ENCODE measurements at places on chromosomes 16 and 17.

DNA sequence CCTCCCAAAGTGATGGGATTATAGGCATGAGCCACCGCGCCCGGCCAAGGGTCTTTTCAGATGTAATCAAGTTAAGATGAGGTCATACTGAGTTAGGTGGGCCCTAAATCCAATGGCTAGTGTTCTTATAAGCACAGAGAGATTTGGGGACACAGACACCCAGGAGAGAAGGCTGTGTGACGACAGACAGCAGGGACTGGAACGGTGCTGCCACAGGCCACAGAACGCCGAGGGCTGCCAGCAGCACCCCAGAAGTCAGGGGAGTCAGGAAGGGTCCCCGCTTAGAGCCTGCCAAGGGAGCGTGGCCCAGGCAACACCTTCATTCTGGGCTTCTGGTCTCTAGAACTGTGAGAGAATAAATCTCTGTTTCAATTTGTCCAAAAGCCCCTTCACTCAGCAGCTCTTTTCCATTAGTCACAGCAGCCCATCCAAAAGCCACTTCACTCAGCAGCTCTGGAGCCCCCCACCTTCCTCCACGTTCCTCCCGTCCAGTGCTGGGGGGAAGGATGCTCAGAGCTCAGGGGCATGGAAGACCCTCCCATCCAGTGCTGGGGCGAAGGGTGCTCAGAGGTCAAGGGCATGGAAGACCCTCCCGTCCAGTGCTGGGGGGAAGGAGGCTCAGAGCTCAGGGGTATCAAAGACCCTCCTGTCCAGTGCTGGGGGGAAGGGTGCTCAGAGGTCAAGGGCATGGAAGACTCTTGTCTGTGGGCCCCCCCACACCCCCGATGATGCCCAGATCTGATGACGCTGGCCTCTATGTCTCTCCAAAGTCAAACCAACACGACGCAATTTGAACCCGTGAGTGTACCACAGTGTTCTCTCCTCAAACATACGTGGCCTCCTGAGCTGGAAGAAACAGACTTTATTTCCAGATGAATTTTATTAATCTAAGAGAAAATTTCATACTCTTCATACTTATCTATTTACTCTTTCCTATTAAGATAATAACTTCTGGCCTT is 11.9 kb downstream of the RAB40B start:
- DNase-seq: no peak

DNA sequence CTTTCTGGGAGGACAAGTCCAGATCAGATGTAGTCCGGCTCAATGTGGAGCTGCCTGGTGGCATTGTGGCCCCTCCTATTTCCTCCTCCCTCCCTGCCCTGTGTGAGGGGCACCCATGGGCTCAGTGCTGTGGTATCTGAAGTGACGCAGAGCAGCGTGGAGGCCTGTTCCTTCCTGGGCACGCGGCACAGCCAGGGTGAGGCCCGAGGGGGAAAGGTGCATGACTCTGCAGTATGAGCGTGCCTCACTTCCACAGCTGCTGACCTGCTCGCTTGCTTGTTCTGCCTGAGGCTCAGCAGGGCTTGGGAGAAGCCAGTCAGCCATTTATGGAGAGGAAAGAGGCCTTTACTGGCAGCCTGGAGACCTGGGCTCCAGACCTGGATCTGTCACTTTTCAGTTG is 11.7 kb downstream of the TMEM238L start:
- DNase-seq: no peak

- DNase-seq: no peak
Observed at GRCh38 chr17:9389111-9389527, 186.5 kb downstream of the STX8 start.

DNA sequence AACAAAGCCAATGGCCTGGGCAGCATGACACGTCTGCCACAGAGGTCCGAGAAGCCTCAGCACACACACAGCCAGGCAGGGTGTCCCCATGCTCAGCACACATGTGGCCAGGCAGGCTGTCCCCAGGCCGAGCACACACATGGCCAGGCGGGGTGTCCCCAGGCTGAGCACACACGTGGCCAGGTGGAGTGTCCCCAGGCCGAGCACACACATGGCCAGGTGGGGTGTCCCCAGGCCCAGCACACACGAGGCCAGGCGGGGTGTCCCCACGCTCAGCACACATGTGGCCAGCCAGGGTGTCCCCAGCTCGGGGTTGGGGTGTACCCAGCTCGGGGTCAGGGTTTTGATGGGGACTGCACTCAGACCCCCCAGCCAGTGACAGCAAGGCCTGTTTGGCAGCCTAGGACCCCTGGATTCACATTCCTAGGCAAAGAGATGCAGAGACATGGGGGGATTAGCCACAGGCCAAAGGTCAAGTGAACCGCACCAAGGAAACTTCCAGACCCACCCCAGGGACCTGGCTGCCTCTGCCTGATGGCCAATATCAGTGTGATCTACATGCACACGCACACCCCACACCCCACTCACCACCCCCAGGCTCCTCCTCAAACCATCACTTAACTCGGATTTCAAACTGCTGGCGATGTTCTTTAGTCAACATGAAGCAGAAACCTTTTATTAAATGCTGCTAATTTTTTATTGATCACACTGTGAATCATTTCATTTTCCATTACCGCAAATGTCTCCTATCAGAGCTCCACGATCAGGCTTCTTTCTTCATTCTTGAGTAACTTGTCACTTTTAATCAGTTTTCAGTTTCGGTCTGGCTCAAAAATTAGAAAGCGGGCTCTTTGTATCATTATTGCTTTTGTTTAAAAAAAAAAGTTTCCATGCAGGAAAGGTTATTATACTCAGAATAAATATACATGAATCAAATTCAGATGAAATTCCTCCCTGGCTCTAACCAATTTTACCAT is 111.4 kb downstream of the ZNF423 start:
- DNase-seq: no peak

All from NCI-H2081 (cell line).